A172 (cell line): ENCODE measurements at places on chromosomes 1 and 21. TPM values are rescaled to one million over a fixed set of nuclear protein-coding genes. Genes with fewer than 3 reads are reported as not detected.

Gene ELF3
- 8.9 and 39.4 TPM in 2 replicates for total RNA-seq

Gene DNAJC6
- 2.2 and 3.5 TPM in 2 replicates for total RNA-seq

Gene PRDM16
- total RNA-seq = 0.84 and 1.5 TPM in 2 replicates

Gene CHODL
- 0.12 TPM in 1 of 2 replicates, not detected in the other for total RNA-seq

Gene GDAP2
- total RNA-seq = 24.1 and 25.3 TPM in 2 replicates

Gene FAM163A
- total RNA-seq = 0.10 and 0.24 TPM in 2 replicates

Gene OR6K3
- not detected in 2 replicates for total RNA-seq

Gene NOS1AP
- 1.2 and 2.4 TPM in 2 replicates for total RNA-seq

Gene S100A2
- 41.3 and 63.0 TPM in 2 replicates for total RNA-seq

Gene BRINP3
- total RNA-seq = not detected in 2 replicates

Gene RNU1-4
- under 0.01 and 255 TPM in 2 replicates for total RNA-seq

Gene C1orf94
- total RNA-seq = not detected in 2 replicates

Gene CD84
- not detected in 2 replicates for total RNA-seq
